ENCODE measurements at places on chromosomes 6 and 20.

GRCh38 chr6:145823328-145823944 is 8.8 kb upstream of the FBXO30 start:
- no peak for DNase-seq

DNA sequence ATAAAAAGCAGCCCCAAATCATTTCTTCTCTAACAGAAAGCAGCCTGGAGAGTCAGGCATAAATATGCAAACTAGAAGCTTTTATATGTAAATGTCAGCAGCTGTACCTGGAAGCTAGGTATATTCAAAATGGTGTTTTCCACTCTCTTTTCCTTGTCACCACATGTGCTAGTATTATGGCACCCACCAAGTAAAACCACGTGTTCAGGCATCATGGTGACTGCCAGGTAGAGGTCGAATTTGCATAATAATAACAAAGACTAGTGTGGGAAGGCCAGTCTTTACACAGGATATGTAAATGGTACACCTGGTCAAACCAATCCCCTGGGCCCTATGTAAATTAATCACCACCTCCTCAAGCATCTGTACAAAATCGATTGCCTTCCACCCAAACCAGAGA is 124.0 kb downstream of the MMUT start:
- no peak for DNase-seq

DNA sequence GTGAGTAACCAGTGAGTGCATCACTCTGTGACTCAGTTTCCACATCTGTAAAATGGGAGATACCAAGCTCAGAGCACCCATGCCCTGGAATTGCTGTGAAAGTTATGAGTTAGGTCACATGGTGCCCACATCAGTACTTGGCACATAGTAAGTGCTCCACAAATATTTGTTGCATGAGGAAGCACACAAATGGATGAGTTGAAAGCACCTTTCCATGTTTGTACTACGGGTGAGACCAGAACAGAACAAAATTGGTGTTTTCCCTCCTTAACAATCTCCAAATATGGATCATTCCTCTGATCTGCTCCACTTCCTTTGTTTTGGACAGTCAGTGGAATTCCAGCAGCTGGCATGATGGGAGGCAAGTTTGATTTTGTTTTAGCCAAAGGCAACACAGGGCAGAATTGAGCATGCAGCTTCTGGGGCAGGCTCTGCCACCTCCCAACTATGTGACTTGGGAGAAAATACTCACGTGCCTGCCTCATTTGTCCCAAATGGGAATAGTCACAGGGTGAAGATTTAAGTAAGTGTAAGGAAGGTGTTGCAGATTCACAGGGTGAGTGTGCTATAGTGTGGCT is 503.7 kb upstream of the SULF2 start:
- DNase-seq: no peak

DNA sequence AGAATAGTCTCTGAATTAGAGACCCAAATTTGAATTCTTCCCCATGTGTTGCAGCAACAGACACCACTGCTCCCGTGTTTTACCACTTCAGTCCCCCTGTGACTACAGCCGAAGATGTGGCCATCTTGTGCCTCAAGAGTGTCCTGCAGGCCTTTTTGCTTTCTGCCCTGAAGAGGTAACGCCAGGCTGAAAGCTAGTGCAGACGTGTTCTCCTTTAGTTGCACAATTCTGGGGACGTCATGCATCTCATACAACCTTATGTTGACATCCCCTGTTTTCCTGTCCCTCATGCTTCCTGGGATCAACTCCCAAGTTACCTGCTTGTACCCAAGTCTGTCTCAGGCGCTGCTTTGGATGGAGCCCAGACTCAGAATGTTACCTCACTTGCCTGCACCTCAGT is 69.1 kb upstream of the SLC22A23 start:
- DNase-seq: no peak

GRCh38 chr6:139690007-139690406 is 315.6 kb upstream of the CITED2 start:
- DNase-seq: no peak

DNA sequence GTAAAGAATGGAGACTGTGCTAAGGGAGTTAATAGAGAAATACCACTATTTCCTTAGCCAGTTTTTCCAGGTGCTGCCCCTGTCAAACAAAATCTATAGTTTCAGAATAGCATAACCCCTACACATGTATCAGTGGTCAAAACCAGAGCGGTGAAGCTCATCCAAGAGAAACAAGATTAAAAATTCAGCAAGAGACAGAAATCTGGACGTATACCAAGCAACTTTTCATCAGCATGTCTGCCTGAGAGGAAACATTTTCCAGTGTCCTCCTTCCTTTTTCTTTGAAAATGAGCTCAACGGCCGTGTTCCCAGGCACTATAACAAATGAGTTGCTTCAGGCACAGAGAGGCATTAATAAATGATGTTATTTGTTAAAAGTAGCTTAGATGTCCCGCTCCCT is 416.5 kb downstream of the BCKDHB start:
- peak; percentile 33 for DNase-seq
